ENCODE measurements at places on chromosomes 12 and 14. TPM values are rescaled to one million over a fixed set of nuclear protein-coding genes. Genes with fewer than 3 reads are reported as not detected.
A peak's percentile ranks its signal among the peaks of the same experiment; 100 is the strongest.

GRCh38 chr14:57060276-57060955 is 208.3 kb downstream of the EXOC5 start:
- no peak for DNase-seq

DNA sequence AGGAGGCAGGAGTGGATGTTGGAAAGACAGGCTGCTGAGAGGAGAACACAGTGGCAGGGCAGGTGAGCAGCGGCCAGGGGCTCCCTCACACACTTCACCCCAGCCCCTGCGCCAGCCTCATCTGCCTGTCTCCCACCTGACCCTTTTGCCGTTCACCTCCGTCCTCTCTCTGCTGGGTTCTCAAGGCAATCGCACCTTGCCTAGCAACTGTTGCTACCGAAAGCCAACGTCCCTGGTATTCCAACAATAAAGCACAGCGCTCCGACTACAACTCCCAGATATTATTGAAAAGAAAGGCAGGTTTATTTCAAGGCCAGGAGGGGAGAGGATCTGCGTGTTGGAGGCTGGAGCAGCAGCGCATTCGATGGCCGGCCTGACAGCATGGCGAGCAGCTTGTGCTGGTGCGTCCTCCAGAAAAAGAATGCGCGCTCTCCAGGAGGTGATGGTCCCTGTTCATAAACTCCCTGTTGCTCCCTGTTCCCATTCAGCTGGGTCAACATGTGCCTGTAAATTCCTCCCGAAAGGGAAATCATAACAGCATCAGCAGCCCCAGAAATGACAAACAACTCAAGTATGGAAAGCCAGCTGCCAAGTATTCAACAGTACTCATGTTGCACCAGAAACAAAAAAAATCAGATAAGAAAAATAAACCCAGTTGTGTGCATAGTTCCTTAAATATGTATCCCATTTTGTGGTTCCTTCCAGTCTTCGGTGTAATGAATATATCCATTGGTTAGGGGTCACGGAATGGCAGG is 153.0 kb upstream of the DIO3 start:
- no peak for DNase-seq

DNA sequence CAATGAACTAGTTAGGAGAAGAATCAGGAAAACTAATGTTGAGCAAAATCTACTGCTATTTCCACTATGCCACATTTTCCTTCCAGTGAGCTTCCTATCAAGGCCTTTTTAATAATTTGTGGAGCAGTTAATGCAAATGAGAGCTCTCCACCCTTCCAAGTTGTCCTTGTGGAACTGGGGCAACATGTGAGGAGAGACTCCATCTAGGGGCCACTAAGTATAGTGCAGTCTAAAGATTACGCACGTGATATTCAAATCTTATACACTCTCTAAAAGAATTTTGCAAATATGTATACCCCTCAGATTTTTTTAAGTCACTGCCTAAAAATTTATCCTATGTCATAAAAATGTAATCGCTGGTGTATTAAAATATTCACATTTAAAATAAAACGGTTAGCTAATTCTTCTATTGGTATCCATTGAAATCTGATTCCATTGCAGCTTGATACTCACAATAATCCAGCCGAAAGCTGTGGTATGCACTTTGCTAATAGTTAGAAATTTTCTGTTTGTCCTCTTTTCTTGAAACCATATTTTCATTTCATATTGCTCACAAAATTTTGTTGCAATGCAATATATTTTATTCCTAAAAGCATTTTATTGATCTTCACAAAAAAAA is 100.1 kb downstream of the PAH start:
- no peak for DNase-seq

GRCh38 chr14:72675126-72675525 is 218.8 kb downstream of the DPF3 start:
- no peak for DNase-seq

DNA sequence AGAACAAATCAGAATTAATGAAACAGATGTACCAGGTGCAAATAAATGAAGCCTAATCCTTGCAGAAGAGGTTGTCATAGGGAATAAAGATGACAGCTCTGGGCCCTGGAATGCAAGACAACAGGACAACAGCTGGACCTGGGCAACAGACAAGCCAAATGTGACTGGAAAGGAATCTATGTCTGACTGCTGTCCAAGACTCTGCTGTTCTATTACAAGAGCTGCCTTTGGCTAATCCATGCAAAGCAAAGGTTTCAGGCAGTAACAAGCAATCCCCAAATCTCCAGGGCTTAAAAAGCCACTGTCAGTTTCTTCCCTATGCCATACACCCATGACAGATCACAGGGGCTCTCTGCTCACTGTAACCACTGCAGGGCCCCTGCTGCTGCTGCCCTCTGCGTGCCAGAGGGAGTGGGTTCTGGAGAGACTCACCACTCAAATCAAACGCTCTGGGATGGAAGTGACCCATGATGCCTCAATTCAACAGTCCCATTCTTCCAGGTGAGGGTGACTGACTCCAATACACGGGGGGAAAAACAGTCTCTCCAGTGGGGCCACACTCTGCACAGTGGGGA is 218.9 kb upstream of the SFSWAP start:
- DNase-seq = no peak

DNA sequence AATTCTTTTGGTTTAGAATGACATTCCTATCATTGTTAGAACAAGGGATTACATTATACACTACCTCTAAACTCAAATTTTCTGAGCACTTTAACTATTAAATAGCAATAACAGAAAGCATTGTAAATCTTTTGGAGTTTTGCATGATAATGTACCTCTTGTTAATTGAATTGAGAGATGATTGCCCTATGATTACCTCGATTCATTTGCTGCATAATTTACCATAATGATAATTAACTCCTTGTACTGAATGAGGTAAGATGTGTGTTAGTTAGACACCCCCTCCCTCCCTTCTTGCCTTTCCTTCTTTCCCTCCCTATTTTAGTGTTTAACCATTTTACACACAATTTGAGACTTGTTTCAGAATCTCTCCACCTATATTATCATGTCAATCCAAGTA is 469.2 kb downstream of the DIO2 start:
- no peak for DNase-seq

GRCh38 chr14:84453307-84453950 is 1076.5 kb upstream of the FLRT2 start:
- no peak for DNase-seq

DNA sequence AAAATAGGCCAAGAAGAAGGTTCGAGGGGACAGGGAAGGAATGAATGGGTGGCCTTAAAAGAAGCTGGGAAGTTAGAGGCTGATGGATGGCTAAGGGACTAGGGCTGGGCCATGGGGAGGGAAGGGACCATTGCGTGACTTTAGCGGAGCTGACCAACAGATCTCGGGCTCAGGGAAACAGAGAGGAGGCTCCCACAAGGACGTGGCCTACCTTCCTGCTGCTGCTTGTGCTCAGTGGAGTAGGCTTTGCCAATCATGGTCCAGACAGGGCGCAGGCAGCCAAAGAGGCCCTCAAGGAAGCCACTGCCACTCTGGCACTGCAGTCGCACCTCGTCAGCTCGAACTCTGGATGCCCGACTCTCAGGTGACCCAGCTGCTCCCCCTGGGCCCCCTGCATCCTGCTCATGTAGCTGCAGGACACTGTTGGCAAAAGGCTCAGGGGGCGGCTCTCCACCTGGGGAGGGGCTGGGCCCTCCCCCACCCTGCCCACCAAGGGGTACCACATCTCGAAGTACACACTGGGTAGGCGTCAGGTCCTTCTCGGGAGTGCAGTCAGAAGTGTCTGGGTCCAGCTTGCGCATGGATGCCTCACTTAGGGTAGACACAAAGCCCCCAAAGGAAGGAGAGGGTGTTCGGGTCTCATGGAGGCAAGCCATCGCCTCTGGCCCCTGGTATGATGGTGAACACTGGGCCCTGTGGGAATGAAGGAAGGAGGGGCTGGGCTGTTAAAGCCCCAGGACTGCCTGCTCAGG is 12.3 kb downstream of the MAP3K12 start:
- DNase-seq = no peak

DNA sequence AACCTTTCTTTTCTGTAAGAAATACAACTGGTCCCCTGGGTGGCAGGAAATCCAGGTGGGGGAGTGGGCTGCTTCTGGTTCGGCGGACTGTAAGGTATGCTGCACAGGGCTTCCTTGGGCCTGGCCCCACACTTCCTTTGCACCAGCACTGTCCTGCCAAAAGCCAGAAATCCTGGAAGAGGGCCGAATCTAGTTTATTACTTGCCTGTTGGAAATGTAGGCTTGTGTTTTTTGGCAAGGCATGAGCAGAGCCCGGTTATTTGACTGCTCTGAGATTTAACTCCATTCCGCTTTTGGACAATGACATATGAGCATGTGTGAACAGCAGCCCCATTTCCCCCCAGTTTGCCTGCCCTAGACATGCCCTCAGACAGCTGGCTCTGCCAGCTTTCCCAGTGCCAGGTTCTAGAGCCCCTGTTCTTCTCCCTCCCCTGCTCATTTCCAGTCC is 86.6 kb downstream of the BORCS5 start:
- no peak for DNase-seq

DNA sequence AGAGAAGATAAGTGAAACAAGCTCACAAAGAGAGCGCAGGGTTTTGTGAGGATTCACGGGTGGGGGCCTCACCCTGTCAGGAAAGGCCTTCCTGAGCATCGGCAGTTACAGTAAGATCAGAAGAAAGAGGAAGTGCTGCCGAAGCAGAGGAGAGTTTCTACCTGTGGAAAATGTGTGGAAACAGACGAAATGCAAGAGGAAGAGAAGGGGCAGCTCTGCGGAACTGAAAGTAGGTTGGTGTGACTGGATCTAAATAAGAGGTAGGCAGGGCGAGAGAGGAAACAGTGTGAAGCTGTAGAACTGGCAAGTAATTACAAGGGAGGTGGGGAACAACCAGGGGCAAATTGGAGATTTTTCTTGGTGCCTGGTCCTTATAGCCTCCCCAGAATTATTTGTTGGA is 2.6 kb downstream of the GPR68 start:
- peak; percentile 39 for DNase-seq

The PGAM5 gene
- total RNA-seq = 61.7 TPM

The PROX2 gene
- 0.27 TPM for total RNA-seq

The NGB gene
- not detected for total RNA-seq

The GYS2 gene
- not detected for total RNA-seq

Data from hematopoietic multipotent progenitor cell (in vitro differentiated cells).